ENCODE measurements at places on chromosomes 3 and 15.

DNA sequence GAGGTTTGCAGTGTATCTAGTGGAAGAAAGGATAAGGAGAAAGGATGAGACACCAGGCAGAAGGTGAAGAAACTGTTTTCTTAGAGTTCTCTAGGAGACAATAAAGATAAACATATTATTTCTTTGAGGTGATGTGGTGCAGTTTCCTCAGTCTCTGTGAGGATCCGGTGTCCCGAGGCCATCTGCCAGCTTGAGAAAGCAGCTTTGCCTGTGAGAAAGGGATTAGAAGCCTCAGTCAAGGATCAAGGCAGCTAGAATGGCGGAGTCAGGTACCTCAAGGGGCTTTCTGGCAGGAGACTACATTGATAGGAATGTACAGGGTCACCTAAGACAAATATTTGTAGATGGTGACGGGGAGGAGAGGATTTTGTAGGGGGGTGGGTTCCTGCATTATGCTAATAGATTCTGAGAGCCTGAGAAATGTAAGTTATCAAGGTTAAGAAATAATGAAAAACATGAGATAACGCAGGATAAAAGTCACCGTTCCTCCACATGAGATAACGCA is 103.9 kb upstream of the MB21D2 start:
- ATAC-seq, result no peak

DNA sequence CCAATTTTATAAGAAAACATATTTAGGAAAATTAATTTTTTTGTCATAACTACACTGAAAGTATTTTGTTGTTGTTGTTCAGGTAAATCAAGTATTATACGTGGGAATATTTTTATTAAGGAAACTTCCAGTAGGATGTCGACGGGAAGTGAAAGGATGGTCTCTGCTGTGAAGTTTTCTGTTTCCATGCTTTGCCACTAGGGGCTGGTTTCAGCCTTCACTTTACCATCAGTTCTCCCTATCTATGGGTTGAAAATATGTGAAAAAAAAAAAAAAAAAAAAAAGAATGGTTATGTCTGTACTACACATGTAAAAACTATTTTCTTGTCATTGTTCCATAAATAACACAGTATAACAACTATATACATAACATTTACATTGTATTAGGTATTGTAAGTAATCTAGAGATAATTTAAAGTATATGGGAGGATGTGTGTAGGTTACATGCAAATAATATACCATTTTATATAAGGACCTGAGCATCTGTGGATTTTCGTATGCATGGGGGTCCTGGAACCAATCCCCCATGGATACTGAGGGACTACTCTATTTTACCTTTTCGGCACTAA is 136.7 kb downstream of the SMAD6 start:
- ATAC-seq, result no peak

- ATAC-seq, result no peak
Measured at GRCh38 chr3:17195192-17195611, 310.4 kb downstream of the PLCL2 start.

DNA sequence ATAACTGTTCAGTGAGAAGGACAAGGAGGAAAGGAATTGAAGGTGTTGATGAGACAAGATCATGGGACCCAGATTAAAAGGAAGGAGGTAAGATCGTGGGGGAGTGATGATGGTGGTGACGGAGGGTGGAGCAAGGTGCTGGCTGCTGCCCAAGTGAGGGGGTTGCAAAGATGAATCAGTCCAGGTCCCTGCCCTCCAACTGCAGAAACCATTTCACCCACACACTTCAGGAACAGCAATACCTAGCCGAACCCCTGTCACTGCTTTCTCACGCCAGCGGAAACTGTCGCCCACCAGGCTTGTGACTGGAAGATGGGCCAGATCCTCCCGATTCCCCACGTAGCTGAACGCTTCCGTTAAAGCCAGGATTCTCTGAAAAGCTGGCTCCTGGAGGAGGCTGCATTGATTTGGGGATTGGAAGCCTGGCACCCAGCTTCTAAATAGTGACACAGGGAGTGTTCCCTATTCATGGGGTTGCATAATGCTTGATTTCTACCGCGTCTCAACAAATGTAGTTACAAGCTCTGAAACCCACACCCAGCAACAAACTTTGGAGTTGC is 3.2 kb upstream of the LSG1 start:
- ATAC-seq, result peak; percentile 20

DNA sequence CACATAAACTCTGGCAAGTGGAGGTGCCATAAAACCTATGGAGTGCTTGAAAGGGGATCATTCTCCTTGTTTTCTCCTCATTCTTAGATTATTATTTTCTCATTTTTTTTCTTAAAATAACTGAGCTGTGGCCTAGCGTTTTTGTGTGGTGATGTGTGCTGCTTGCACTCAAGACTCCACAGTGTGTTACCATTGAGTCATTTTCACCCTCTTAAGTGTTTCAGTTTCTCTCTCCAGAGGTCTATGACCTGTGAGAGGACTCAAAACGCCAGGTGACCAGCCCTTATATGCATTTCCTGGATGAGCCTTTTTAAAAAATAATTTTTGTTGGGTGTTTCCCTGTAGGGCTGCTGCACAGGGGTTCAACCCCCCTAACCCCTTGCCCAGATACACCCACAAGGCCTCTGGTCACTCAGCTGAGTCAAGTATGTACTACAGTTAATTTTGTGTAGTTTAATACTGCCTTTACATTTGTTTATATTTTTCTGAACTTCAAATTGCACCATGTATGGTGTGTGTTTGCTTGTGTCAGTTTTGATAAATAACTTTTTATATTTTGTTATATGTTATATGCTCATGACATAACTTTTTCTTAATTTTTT is 15.4 kb upstream of the BTLA start:
- ATAC-seq, result no peak

DNA sequence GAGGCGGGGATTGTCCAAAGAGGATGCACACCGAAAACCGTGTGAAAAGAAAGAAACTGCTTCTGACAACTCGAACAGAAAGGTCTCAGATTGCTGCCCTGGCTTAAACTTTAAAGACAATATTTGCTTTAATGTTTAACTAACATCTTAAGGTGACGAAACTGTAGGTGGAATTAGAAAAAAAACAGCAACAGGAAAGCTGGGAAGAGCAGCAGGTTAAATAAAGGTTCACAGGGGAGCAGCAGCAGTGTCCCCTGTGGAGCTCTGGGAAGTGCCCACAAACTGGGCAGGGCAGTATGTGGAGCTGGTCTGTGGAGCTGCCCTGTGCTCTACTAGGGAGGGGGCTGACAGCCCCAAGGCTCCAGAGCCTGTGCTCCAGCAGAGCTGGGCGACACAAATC is 25.4 kb downstream of the RUVBL1 start:
- no peak for ATAC-seq

- ATAC-seq, result no peak
Measured at GRCh38 chr3:25396686-25397085, 31.4 kb upstream of the RARB start.

- no peak for ATAC-seq
Measured at GRCh38 chr3:37627951-37628620, 233.6 kb upstream of the CTDSPL start.

DNA sequence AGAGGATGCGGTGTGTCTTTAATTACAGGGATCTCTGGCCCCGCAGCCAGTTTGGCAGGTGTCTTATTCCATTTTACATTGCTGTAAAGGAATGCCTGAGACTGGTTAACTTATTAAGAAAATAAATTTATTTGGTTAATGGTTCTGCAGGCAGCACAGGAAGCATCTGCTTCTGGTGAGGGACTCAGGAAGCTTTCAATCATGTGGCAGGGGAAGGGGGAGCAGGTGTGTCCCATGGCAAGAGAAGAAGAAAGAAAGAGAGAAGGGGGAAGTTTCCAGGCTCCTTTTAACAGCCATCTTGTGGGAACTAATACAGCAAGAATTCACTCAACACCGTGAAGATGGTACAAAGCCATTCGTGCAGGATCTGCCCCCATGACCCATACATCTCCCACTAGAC is 128.0 kb upstream of the CRBN start:
- ATAC-seq, result no peak

GRCh38 chr15:47158573-47158972 is 558.7 kb upstream of the SEMA6D start:
- peak; percentile 39 for ATAC-seq

GRCh38 chr3:18919158-18919557 is 229.2 kb upstream of the KCNH8 start:
- ATAC-seq, result no peak
